ENCODE measurements at places on chromosomes 7 and 10. TPM values are rescaled to one million over a fixed set of nuclear protein-coding genes. Genes with fewer than 3 reads are reported as not detected.

- DNase-seq: no peak
Measured at GRCh38 chr7:77253151-77253550, 53.5 kb upstream of the FGL2 start.

- DNase-seq: no peak
Measured at GRCh38 chr7:119936836-119937235, 336.1 kb upstream of the KCND2 start.

DNA sequence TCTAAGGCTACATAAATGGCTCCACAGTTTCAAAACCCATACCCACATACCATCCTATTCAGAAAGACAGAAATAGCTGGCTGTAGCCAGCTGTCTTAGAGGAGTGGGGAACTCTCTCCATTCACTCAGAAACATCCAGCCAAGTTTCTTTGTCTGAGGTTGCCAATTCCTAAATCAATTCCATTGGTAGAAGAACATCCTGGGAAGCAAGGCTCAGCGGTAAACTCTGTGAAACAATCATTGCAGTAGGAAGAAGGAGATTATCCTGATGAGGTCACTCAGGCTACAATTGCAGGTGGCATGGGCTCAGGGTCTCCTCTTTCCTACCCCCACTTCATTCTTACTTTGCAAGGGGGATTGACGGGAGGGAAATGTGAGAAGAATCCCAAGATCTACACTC is 154.0 kb downstream of the ETV1 start:
- DNase-seq: no peak

DNA sequence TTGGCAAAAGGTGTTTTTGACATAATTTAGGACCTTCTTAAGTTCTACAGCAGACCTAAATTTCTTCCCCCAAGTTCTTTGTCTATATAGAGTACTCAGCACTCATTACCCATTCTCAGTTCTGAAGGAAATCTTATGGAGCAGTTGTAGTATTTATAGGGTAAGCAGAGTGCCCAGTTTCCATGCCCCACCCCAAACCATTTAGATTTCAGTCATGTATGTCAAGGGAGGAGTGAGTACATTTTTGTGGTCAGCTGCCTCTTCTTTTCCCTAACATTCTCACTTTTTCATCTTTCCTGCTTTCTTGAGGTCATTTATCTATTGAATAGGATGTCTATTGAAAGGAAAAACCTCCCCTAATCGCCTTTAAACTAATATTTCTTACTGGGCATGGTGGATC is 83.3 kb downstream of the KAT6B start:
- DNase-seq: no peak

- DNase-seq: peak; percentile 80
Measured at GRCh38 chr7:47179812-47180515, 401.9 kb downstream of the TNS3 start.

DNA sequence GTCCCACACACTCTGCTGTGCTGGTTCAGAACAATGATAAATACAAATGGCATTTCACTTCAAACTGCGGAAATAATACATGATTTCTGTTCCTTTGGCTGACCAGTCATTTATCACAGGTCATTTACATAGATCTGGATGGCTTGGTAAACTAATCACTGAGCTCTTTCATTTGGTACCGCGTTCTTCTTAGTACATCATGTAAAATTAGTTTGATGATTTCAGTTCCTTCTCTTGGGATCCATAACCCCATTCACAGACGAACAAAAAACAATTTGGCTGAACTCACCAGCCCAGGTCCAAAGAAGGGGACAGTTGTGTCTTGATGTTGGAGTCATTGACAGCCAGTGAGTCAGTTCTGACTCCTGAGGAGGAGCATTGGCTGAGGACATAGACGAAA is 689.8 kb downstream of the INHBA start:
- DNase-seq: no peak

DNA sequence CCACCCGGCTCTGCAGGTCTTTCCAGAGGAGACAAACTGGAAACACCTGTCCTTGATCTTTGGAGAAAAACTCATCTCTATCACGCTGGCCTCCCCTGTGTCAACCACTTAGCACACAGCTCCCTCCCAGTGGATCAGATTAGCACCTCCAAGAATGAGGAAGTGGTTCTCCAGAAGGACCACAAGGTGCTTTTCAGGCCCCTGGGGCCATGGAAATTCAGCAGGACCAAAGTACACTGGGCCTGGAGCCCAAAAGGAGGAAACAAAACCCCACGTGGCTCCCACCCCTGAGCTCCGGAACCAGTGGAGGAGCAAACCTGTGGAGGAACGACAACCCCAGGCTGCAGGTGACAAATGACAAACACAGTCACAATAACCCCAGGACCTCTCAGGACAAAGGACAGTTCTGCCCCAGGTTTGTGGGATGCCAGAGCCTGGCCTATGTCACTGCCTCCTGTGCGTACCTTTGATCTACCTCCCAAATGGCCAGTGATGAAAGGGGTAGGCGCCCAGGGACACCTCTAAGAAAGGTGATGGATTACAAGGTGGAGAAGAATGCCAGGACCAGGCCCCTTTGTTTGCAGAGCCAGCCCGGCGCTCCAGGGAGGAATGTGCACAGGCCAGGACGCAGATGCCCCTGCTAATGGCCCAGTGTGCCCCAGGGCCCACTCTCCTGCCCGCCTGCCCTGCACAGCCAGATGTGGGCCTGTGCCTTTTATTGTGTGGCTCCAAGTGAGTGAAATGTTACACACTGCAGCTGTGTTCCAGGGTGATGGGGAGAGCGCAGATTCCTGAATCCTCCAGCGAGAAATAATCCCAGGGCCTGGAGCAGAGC is 5.7 kb downstream of the TNS3 start:
- peak; percentile 78 for DNase-seq

DNA sequence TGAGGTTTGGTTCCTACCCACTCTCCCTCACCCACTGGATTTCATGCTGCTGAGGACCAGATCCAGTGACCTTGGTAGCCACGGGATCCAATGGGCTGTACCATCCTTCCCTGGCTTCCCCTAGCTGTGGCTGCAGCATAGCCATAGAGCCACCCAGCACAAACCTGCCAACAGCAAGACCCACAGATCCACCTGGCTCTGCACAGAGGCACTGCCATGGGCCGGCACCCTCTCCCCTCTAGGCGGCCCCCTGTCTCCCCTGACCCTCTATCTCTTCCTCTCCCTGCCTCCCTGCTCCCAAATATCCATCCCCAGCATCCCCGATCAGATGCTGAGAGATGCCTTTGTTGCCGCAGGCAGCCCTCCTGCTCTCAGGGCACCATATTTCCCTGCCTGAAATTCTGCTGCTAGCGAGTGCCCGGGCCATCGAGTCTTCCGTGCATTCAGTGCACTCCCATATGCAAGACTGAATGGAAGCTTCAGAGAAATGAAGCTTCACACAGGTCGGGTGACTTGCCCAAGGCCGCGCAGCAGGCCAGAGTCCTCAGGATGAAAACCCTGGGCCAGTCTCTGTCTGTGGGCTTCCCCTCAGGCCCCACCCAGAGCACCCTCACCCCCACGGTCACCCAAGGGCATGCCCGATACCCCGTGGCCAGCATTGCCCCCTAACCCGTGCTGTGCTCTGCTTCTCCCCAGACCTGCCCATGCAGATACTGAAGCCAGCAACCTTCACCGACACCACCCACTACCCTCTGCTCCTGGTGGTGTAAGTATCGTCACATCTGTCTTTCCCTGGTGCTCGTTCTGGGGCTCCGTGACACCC is 130.8 kb downstream of the PAXIP1 start:
- DNase-seq: no peak

DNA sequence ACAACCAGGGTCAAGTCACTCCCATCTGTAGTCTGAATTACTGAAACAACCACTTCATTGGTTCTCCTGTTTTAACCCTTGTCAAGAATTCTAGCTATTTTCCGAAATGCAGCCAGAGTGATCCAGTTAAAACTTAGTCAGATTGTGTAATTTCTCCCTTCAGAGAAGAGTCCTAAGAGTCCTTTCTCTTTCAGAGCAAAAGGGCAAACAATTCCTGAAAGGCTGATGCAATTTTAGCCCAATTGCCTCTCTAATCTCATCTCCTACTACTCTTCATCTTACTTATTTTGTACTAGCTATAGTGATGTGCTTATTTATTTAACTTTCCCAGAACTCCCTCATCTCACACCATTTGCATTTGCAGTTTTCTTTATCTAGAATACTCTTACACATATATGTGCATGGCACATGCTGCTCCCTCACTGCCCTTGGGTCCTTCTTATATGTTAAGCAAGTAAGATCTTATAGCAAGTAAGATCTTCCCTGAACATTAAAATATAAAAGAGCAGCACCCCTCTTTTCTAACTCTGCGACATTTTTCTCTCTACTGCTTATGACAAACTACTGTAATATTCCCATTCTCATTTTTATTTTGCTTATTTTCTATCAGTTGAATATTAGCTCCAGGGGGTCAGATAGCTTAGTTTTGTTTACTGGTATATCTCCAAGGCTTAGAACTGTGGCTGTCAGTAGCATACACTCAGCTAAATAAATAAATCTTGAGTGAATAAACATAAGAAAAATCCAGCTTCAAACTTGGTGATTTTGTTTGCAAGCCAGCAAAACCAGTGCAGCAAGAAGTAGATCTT is 44.6 kb downstream of the HGF start:
- DNase-seq: peak; percentile 74

DNA sequence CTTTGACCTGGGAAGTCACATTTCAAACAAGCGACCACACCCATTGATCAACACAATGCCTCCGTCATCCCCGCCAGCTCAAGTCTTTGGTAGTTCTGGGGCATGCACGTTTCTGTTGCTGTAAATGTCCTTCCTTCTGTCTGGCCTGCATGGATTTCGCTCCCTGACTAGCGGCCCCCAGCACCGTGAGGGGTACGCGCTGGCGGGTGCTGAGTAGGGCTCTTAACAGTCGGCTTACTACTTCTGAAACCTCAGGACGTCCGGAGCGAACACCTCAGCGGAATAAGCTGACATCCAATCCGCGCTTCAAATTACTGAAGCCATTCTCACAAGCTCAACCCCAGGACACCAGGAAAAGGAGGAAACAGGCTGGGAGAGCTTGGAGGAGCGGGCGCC is 505 bp downstream of the NUDCD3 start:
- DNase-seq: no peak

DNA sequence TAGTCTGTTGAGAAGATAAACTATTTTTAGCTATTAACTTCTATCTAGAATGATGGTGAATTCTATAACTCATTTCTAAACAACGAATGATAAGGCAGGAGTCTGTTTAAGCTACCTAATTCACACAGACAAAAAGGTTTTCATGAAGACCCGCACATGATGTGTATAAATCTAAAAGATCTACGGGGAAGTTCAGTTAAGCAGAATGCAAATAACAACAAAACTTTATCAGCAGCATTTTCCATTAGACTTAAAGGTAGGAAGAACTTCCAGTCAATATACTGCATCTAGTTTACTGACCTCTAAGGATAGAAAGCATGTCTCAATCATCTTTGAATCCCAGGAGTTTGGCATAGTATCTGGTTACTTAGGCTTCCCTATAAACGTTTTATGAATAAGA is 62.6 kb downstream of the CDK6 start:
- no peak for DNase-seq

GRCh38 chr7:1288996-1289551 is 56.4 kb downstream of the UNCX start:
- no peak for DNase-seq

DNA sequence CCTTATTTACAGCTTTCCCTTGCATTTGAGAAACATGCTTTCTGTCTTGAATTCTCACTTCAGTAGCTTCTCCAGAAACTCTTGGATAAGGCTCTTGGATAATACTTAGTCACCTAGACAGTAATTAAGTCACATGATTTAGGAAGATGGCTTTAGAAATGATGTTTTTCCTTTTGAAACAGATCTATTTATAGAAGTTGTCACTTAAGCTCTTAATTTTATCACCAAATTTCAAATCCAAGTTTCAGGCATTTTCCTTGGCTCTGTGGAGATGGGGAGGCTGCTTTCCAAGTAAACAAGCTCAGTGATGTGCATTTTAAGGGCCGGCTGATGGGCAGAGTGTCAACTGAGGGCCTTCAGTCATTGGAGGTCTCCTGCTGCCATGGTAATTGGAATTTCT is 130.3 kb downstream of the SRI start:
- DNase-seq: no peak

GRCh38 chr7:33452805-33453502 is 323.6 kb downstream of the BBS9 start:
- no peak for DNase-seq

DNA sequence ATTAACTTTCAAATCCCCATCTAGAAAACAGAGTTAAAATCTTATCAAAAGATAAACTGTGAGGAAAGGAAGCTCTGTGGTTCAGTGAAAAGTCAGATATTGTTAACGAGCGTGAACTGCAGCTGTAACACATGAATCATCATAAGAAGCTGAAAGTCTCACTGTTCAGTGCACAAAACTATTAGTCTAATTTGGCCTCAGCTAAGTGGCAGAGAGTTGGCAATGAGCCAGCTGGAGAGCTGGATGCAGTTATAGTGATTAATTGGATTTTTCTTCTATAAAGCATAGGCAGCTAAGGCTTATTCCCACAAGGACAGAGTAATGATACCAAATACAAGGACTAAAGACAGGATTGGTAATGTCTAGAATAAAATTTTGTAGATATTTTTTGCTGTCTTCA is 101.1 kb upstream of the ABCB5 start:
- peak; percentile 84 for DNase-seq

DNA sequence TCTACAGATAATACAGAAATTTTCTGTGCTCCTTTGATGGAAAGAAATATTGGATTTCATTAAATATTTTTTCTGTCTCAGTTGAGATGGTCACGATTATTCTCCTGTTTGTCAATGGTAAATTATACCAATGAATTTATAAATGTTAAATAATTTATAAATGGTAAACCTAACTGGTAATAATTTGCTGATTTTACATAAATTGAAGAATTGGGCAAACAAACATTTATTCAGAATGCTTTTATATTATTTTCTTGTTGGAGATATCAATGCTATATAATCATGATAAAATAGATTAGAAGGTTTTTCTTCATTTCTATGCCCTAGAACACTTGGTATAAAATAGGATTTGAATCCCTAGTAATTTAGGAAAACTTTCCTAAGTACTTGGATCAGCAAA is 597.6 kb upstream of the IGFBP3 start:
- no peak for DNase-seq

GRCh38 chr10:4294996-4295792 is 510.2 kb upstream of the KLF6 start:
- DNase-seq: no peak

DNA sequence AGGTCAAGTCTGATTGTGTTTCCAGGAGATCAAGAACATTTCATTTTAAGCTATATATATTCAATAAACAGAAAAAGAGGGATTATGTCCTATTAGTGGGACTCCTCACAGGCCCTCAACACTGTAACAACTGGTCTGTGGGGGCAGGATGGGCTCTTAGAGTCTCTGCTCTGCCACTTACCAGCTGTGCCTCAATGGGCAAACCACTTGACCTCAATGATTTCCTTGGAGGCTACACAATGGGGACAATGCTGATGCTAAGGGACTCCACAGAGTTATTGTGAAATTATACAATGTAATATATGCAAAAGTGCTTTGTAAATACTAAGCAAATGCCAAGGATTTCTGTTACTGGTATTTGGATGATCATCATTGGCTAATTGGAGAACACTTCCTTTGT is 33.2 kb upstream of the MXI1 start:
- DNase-seq: no peak

- no peak for DNase-seq
Measured at GRCh38 chr10:104232613-104233102, 494 bp upstream of the CFAP43 start.

Gene SLC26A5
- not detected for total RNA-seq

Gene CNNM2
- 3.4 TPM for total RNA-seq

Gene MYL10
- total RNA-seq: not detected

Gene FKBP9
- 167 TPM for total RNA-seq

Gene NRP1
- 39.6 TPM for total RNA-seq

Gene NOD1
- total RNA-seq: 10.2 TPM

Gene LHPP
- total RNA-seq: 20.3 TPM

Measured in H4 (cell line).